Non-pigmented ciliary epithelial cell (primary cell): ENCODE measurements at places on chromosomes 3 and 15.

- no peak for DNase-seq
These were observed 802.6 kb downstream of the FHIT start for GRCh38 chr3:60448696-60449095.

- no peak for DNase-seq
These were observed 49.7 kb upstream of the GPD1L start for GRCh38 chr3:32056559-32057290.

DNA sequence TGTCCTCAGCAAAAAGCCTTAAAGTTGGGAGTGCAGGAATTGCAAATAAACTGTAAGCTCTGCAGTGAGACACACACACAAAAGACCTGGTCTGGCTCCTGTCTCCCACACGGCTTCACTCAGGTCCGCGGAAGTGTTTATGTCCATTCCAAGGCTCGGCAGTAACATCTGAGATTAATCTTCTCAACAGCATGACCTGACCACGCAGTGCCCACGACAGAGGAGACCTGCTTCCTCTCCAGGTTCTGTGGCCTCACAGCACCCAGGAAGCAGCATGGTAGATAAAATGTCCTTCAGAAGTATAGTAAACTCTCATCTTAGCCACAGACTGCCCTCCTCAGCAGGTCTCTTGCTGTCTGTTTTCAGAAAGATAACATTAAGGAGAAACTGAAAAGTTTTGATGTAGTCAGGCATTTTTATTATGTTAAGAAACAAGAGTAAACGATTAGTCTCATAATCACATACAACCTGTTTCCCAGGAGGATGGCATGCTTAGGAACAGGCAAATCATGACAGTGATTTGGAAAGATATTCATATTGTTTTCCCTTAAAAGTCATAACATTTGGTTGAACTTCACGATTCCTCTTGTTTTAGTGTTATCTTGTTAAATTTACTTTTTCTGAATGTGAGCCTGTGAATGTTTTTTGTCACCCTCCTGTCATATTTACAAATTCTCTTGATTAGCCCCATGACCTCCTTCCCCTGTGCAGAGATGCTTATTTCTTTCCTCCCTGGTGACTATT, 34.6 kb downstream of the CD200R1L start:
- no peak for DNase-seq

DNA sequence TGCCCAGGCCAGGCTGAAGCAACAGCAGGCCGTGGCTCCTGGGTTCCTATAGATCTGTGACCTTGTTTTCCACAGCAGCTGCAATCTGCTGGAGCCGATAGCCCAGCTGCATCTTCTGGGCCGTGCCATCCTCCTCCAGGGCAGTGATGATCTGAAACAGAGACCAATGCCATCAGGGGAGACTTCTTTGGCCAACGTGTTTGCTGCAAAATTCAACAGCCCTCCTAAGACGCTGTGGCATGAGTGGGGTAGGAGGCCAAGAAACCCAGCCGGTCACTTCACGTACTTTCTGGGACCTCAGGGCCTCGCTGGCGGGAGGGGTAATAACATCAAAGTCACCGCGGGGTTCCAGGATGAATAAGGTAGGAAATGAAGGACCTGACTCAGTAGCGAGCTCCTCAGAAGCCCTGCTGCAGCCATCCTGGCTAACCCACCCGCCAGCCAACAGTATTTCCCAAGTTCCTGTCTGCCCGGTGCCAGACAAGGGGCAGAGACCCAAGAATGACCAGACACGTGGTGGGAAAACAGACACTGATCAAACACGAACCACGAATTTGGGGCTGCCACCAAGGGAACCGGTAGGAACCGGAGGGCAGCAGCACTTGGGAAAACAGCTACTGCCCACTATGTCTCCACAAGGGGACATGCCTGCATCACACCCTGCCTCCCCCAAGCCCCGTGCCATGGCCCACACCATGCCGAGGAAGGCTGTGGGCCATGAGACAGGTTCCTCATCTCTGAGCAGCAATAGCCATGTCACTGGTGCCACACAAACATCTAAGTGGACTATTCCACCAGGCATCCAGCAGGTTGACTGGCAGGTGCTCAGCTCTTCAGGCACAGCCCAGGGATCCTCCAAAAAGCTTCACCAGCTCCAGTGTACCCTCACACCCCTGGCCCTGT, 25.2 kb downstream of the PLXNB1 start:
- DNase-seq, result no peak

DNA sequence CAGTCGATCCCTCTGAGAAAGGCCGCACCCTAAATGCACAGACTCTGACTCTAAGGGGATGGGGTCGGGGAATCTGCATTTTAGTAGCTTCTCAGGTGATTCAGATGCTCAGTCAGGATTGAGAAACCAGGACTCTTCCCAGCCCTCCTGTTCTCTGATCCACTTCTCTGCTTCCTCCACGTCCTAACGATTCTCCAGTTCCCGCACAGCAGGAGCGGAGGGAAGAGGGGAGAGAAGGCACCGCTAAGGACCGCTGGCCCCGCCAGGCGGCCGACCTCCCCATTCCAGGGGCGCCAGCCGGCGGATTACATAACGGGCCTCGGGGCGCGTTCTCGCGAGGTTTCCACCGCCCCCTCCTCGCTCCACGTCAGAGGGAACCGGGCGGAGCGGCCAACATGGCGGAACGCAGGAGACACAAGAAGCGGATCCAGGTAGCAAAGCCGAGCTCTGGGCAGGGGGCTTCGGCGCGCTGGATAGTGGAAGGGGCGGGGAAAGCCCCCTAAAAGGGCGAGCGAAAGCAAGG, at the start of gene SEC62:
SEC62 (plus strand) TSS at position 380 of the 523 bp plus-strand sequence; CDS start at position 396, 16 bp downstream.
- peak; percentile 52 for DNase-seq

GRCh38 chr3:185521349-185522138, 22.7 kb upstream of the TMEM41A start:
- DNase-seq, result no peak
